Breast epithelium (tissue), 4 donors: ENCODE measurements at places on chromosomes 5 and 9. TPM values are rescaled to one million over a fixed set of nuclear protein-coding genes. Genes with fewer than 3 reads are reported as not detected.

- DNase-seq: no peak
- no peaks in the 10 kb centered on the region for H3K27me3 ChIP-seq
- no peak overlapping the region for H3K4me3 ChIP-seq
- H3K36me3 ChIP-seq: no peaks in the 10 kb centered on the region
- no peaks in the 10 kb centered on the region for H3K4me1 ChIP-seq
- H3K27ac ChIP-seq: no peak overlapping the region
Observed at GRCh38 chr5:89232139-89232603, 349.2 kb upstream of the MEF2C start.

DNA sequence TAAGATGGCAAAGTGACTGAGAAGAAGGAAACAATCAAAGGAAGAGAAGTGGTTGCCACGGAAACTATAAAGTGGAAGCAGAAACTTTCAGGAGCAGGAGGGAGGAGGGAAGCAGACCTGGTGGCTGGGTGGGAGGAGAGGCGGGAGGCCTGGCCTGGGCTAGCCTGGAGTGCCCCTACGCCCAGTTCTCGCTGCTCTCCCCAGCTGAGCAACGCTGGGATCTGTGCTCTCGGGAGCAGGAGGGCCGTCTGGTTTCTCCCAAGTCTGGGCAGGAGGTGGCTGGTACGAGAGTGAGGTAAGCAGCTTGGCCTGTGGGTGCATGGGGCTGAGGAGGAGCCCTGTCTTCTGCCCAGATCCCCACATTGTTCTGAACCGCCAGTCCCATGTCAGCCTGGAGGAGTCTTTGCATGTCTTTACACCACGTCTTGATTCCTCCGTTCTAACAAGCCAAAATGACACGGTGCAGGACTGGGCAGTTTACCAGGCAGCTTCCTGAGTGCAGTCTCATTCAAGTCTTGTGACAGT is 15.0 kb upstream of the DAB2IP start:
- H3K4me3 ChIP-seq: no peak overlapping the region
- no peaks in the 10 kb centered on the region for H3K4me1 ChIP-seq
- DNase-seq: no peak
- H3K27me3 ChIP-seq: no peaks in the 10 kb centered on the region

GRCh38 chr9:133102190-133103021 is 18.6 kb downstream of the RALGDS start:
- no peak overlapping the region for H3K27ac ChIP-seq
- no peaks in the 10 kb centered on the region for H3K4me1 ChIP-seq
- no peak for DNase-seq
- H3K4me3 ChIP-seq: no peak overlapping the region

GRCh38 chr9:135941288-135941995 is 19.7 kb downstream of the UBAC1 start:
- H3K4me3 ChIP-seq: no peak overlapping the region
- no peak for DNase-seq
- H3K36me3 ChIP-seq: peaks cover 13% of the 10 kb centered on the region

DNA sequence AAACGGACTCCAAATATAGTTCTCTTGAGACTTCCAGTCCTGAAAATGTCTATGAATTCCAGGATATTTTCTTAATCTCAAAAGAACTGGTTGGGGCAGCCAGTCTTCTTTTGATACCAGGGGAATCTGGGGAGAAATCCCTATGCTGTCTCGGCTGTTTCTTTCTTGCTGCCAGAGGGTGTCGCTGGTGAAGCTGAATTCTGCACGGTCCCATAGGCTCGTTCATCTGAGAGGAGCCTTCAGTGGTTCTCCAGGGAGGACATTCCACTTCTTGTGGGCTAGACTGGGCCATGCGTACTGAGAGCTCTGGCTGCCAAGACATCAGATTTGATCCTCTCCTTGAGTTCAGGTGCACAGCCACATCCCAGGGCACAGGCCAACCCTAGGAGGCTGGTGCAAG is 155.0 kb upstream of the CLINT1 start:
- no peaks in the 10 kb centered on the region for H3K4me1 ChIP-seq
- no peaks in the 10 kb centered on the region for H3K27me3 ChIP-seq
- no peak overlapping the region for H3K4me3 ChIP-seq
- no peak for DNase-seq
- no peaks in the 10 kb centered on the region for H3K36me3 ChIP-seq
- no peak overlapping the region for H3K27ac ChIP-seq

GRCh38 chr5:141512390-141512910 is 23.6 kb downstream of the PCDHGC5 start:
- H3K4me3 ChIP-seq: peak overlapping the region; percentile 59
- H3K27ac ChIP-seq: peak overlapping the region; percentile 90
- peak; percentile 78 for DNase-seq

- no peaks in the 10 kb centered on the region for H3K27me3 ChIP-seq
- no peak overlapping the region for H3K27ac ChIP-seq
- H3K4me1 ChIP-seq: no peaks in the 10 kb centered on the region
- no peak for DNase-seq
- no peaks in the 10 kb centered on the region for H3K36me3 ChIP-seq
Observed at GRCh38 chr5:154993461-154993860, 20.1 kb upstream of the KIF4B start.

Gene CCL27
- total RNA-seq: not detected

Gene ZNF883
- 1.4 TPM for total RNA-seq
